ENCODE measurements at places on chromosomes 4 and X.
A peak's percentile ranks its signal among the peaks of the same experiment; 100 is the strongest.

DNA sequence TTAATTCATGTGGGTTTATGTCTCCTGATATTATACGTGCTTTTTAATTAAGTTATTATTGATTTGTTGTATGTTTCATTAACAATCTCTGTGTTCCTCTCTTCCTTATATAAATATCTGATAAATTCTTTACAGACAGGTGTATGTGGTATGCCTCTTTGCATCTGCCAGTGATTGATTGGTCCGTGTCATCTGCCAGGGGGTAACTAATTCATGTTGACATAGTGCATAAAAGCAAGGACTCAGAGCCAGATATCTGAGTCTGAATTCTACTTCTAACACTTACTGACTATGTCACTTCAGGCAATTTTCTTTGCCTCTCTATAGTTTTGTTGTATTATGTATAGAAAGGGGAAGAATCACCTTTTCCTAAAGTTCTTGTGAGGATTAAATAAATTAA, 5.2 kb upstream of the AMBN start:
- no peak overlapping the region for H3K27ac ChIP-seq
- H3K4me1 ChIP-seq = peaks cover 10% of the 10 kb centered on the region
- no peak for DNase-seq
- no peak overlapping the region for H3K4me3 ChIP-seq

DNA sequence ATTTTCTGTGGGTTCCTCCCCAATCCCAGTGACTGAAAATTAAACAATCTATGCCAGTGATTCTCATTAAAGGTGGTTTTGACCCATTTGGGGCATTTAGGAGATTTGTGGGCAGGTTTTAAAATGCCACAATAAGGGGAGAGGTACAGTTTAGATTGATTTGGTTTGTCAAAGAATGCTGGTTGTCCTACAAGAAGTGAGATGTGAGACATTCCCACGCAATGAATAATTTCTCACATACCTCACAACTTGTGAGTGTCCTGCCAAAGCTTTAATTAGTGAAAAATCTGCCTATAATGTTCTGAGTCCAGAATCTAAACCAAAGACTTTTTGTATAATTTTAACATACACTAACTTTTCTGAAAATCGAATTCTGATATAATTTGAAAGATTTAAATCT, 199.4 kb downstream of the MAPK10 start:
- no peaks in the 10 kb centered on the region for H3K36me3 ChIP-seq
- no peak overlapping the region for H3K27ac ChIP-seq
- H3K4me3 ChIP-seq = no peak overlapping the region
- no peak for DNase-seq
- peaks cover 2% of the 10 kb centered on the region for H3K27me3 ChIP-seq

GRCh38 chr4:68570122-68570507, 6.0 kb downstream of the UGT2B17 start:
- no peaks in the 10 kb centered on the region for H3K4me1 ChIP-seq
- no peak overlapping the region for H3K4me3 ChIP-seq
- H3K27ac ChIP-seq = no peak overlapping the region
- H3K36me3 ChIP-seq = no peaks in the 10 kb centered on the region
- DNase-seq = no peak
- H3K27me3 ChIP-seq = no peaks in the 10 kb centered on the region

- H3K36me3 ChIP-seq = no peaks in the 10 kb centered on the region
- H3K4me3 ChIP-seq = no peak overlapping the region
- H3K4me1 ChIP-seq = no peaks in the 10 kb centered on the region
- no peak overlapping the region for H3K27ac ChIP-seq
- DNase-seq = no peak
These were observed 367.4 kb upstream of the ANXA10 start for GRCh38 chr4:167724941-167725340.

DNA sequence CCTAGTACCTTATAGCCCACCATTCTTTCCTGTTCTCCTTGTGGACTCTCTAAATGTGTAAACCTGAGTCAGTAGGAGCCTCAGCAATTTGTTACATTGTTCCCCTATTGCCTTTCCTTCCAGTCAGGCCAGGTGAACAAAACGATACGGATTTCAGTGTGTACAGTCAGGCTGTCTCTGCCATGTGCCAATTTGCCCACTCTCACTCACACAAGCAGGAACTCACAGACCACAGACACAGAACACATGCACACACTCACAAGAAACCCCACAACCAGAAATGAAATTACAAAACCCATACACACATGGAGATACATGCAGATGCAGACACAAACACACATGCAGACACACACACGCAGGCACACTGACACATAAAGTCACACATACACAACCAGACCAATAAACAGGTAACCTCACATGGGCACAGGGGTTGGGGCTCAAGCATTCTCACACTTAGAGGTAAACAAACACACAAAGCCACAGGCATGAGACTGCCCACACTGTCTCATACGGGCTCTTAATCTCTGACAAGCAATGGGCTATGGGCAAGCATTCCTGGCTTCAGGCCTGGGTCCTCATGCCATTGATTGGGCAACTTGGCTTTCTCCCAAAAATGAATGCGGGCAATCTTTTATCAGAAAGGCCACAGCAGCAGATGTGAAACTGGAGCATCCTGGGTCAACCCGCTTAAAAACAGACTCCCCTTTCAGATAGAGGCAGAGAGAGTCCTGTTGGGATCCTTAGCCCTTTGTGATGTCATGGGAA, 68.7 kb downstream of the NBDY start:
- peaks cover 38% of the 10 kb centered on the region for H3K4me1 ChIP-seq
- H3K27me3 ChIP-seq = no peaks in the 10 kb centered on the region
- peaks cover 10% of the 10 kb centered on the region for H3K36me3 ChIP-seq

DNA sequence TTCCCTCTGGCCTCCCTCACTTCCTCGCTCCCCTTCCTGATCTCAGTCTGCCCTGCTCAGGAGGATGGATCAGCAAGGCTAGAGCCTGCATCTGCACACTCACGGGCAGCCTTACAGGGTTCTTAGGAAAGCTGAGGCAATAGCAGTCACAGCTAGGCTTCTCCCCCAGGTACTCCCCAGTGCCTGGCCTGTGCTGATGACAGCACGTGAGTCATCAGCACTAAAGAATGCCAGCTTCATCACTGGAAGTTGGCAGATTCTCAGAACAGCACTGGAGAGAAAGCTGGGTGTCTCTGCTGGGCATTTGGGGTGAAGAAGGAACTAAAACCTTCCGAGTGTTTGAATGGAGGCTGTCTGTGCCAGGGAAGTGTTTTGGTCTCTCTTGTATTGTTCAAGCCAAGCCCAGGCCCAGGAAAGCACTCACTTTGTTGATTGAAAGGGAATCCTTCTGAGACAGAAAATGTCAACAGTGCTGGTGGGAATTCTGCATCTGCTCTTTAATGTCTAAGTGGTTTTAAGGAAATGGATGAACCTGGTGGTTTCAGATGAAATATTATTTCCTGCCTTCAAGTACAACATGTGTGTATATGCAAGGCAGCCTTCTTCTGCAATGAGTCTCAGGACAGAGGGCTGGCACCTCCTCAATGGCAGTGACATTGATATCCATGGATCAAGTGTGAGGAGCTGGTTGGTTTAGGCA, 73.0 kb upstream of the SCOC start:
- no peak for DNase-seq
- H3K36me3 ChIP-seq = no peaks in the 10 kb centered on the region
- peaks cover 9% of the 10 kb centered on the region for H3K27me3 ChIP-seq
- H3K4me1 ChIP-seq = no peaks in the 10 kb centered on the region
- H3K27ac ChIP-seq = no peak overlapping the region

- H3K36me3 ChIP-seq = no peaks in the 10 kb centered on the region
- H3K4me3 ChIP-seq = no peak overlapping the region
- DNase-seq = no peak
- H3K27me3 ChIP-seq = no peaks in the 10 kb centered on the region
- no peak overlapping the region for H3K27ac ChIP-seq
These were observed 2.3 kb downstream of the SYTL5 start for GRCh38 chrX:38008658-38009057.

DNA sequence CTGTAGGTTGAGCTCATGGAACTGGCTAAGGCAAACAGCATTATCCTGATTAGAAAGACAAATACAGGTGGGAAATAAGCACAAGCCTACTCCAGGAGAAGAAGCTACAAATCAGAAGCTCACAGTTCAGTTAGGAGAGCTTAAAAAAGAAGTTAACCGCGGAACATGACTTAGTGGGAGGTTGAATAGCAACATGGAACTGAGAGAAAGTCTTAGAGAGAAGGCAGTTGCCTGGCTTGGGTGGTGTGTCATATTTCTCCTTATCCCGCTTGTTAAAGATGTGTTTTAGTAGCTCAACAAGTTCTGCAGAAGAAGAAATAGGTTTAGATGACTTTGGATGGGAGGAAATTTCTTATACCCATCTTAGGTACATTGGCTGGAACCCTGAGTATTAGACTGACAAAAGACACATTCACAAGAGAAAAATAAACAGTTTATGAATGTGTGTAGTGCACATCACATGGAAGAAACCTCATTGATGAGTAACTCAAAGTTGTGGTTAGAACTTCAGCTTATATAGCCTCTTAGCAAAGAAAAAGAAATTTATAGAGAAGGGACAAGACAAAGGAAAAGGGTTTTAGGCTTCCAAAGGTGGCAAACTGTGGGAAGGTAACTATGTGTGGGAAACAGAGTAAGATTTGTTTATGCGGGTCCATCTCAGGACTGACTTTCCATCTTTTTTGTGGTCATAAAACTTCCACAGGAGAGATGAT, 37.4 kb upstream of the RXFP1 start:
- DNase-seq = no peak
- no peaks in the 10 kb centered on the region for H3K36me3 ChIP-seq
- no peak overlapping the region for H3K4me3 ChIP-seq

GRCh38 chr4:37946503-37947179, 13.6 kb upstream of the PTTG2 start:
- no peak for DNase-seq
- H3K27me3 ChIP-seq = no peaks in the 10 kb centered on the region
- peaks cover 30% of the 10 kb centered on the region for H3K36me3 ChIP-seq
- peak overlapping the region; percentile 6 for H3K27ac ChIP-seq
- H3K4me1 ChIP-seq = peaks cover 22% of the 10 kb centered on the region

DNA sequence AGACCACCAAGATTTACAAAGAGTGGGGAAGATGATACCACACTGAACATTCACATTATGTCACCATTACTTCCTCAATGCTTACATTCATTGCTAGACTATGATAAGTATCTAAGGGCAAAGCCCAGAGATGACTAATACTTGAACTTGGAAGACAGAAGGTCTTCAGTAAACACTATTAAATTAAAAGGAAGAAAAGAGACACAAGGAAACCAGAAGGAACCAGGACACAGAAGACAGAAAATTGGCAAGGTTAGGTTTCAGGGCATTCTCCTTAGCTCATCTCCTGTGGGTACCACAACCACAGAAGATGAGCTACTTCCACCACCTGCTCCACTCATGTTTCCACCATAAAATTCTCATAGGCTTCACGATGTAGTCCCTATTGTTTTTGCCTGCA, 64.9 kb downstream of the NLGN4X start:
- no peak overlapping the region for H3K4me3 ChIP-seq
- H3K4me1 ChIP-seq = no peaks in the 10 kb centered on the region
- DNase-seq = no peak
- no peaks in the 10 kb centered on the region for H3K27me3 ChIP-seq

DNA sequence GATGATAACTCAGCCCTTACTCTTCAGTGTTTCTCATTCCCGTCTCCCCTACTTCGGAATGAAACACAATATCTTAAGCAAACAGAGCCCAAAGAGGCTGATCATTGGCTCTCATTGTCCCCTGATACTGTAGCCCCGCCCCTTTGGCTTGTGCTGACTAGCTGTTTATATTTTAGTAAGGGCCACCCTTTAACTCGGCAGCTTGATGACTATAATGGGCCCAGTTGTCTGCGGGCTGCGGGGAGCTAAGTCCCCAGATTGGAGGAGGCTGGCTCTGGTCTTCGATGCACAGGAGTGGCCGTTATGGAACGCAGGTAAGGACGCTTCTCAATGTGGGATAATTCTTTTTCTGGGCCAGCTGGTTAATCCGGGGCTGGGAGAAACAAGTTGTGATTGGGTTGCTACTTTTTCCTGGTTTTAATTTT, at the start of gene TRIM2:
TSS of gene TRIM2 (plus strand) at position 197 of the 425 bp plus-strand sequence. CDS start at position 285, 88 bp downstream.
- no peak for DNase-seq
- no peaks in the 10 kb centered on the region for H3K36me3 ChIP-seq
- H3K4me3 ChIP-seq = no peak within 1 kb of the TSS

GRCh38 chr4:111595456-111595855, 549.8 kb upstream of the FAM241A start:
- H3K27me3 ChIP-seq = no peaks in the 10 kb centered on the region
- no peaks in the 10 kb centered on the region for H3K4me1 ChIP-seq
- no peak for DNase-seq
- H3K4me3 ChIP-seq = no peak overlapping the region
- no peak overlapping the region for H3K27ac ChIP-seq

DNA sequence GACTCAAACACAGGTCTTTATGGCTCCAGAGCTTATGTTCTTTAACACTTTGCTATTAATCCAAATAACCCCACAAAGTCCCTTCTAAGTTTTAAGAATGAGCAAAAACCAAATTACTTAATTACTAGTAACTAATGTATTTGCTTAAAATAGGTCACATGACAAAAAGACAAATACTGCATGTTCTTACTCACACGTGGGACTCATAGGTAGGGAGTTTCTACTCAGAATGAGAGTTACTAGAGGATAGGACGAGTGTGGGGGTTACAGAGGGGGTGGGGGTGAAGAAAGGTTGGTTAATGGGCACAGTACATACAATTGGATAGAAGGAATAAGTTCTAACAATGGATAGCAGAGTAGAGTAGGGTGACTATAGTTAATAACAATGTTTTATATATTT, 5.8 kb downstream of the RPS6KA3 start:
- peaks cover 16% of the 10 kb centered on the region for H3K4me1 ChIP-seq
- H3K36me3 ChIP-seq = peaks cover 2% of the 10 kb centered on the region
- DNase-seq = no peak
- no peak overlapping the region for H3K27ac ChIP-seq
- no peak overlapping the region for H3K4me3 ChIP-seq

DNA sequence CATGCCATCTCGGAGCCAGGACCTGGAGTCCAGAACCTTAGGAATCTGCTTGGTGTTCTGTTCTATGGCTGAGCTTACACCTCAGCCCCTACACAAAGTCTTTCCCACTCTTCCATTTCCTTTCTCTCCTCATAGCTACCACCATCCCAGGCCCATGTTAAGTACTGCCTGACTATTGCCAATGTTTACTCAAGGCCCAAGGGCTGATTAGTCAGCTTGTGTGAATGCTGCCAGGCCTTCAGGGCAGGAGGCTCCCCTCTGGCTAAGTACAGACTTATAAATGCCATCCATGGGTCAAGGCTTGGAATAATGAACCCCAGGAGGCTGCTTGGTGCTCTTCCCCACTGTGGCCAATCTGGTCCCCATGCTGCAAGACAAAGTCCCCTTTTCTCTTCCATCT, 411.6 kb upstream of the MAGEB18 start:
- DNase-seq = no peak
- H3K4me3 ChIP-seq = no peak overlapping the region
- H3K27ac ChIP-seq = no peak overlapping the region

- no peaks in the 10 kb centered on the region for H3K27me3 ChIP-seq
- H3K4me3 ChIP-seq = no peak overlapping the region
- peaks cover 7% of the 10 kb centered on the region for H3K36me3 ChIP-seq
- DNase-seq = no peak
- no peaks in the 10 kb centered on the region for H3K4me1 ChIP-seq
These were observed 37.9 kb upstream of the RAP2C start for GRCh38 chrX:132257116-132257515.

DNA sequence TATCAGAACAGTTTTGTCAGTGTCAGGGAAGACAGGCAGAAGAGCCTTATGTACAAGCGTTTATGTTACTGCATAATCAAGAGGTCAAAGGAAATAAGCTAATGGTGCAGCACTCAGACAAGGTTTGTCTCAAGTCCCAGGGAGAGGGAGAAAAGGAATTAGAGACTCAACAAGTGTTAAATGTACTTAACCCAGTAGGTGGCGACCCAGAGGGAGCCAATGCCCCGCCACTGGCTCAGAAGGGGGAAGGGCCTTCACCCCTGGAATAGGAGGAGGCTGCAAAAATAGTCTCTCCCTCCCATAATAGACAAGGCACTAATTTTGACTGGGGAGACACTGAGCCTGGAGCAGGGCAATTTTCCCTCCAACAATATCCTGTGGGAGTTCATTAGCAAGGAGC, 14.1 kb upstream of the PAPSS1 start:
- no peaks in the 10 kb centered on the region for H3K36me3 ChIP-seq
- H3K27me3 ChIP-seq = peaks cover 9% of the 10 kb centered on the region

All from memory B cell (primary cell).